H9 (cell line): ENCODE measurements at places on chromosomes 1 and 21. TPM values are rescaled to one million over a fixed set of nuclear protein-coding genes. Genes with fewer than 3 reads are reported as not detected.

GRCh38 chr1:218872928-218873327 is 300.8 kb upstream of the LYPLAL1 start:
- no peaks in the 10 kb centered on the region for H3K27me3 ChIP-seq
- DNase-seq: no peak
- no peak overlapping the region for H3K4me3 ChIP-seq

- H3K4me3 ChIP-seq: no peak overlapping the region
- H3K27me3 ChIP-seq: no peaks in the 10 kb centered on the region
- peaks cover 5% of the 10 kb centered on the region; the same call in 1 of the 2 replicates for H3K36me3 ChIP-seq
- no peaks in the 10 kb centered on the region; the same call in 1 of the 2 replicates for H3K4me1 ChIP-seq
These were observed 211.6 kb upstream of the POU3F1 start for GRCh38 chr1:38258085-38258627.

DNA sequence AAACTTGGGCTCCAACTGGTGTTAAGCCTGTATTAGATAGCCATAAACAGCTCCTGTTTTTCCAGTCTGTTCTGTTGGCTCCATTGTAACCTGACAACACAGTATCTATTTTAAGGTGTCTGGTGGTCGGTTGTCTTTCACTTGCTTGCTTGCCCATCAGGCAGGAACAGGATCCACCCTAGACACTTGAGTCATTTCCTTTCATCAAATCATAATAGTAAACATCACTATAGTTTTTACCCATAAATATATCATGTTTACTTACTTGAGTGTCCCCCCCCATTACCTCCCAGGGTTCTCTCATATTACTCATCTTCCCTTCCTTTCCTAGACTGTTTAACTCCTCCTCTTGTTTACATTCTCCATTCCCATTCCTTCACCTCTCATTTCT is 2.9 kb downstream of the DDI2 start:
- H3K27ac ChIP-seq: no peak overlapping the region
- H3K27me3 ChIP-seq: no peaks in the 10 kb centered on the region
- no peak for DNase-seq
- peaks cover 3% of the 10 kb centered on the region; the same call in 1 of the 2 replicates for H3K36me3 ChIP-seq
- H3K4me3 ChIP-seq: no peak overlapping the region
- H3K4me1 ChIP-seq: peaks cover 4% of the 10 kb centered on the region

DNA sequence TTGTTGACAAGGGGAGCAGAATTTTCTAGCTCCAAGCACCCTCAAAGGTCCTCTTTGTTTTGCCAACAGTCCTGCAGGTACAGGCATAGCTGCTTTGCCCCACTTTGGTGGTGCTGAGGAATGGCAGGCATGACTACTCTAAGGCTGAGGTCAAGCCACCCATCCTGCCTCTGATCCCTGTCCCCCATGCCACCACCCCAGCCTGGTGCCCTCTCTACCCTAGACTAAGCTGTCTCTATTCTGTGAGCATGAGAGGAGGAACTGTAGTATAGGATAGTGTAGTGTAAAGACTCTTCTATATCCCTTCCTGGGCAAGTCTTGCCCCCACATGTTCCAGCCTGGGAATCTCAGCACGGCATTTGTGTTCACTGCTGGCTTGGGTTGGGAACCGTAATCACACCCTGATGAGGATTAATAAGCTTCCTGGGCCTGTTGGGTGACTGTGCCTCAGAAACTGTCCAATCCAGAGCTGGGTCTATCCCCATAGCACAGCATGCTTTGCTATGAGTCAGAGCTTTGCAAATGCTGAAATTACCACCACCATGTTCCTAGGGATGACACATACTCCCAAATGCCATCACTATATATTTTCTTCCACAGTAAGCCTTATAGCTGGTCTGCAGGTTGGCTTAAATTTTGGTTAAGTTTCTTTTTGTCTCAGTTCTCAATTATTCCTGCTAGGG is 105.7 kb upstream of the PPP2R5A start:
- no peak overlapping the region for H3K27ac ChIP-seq
- H3K4me1 ChIP-seq: no peaks in the 10 kb centered on the region

DNA sequence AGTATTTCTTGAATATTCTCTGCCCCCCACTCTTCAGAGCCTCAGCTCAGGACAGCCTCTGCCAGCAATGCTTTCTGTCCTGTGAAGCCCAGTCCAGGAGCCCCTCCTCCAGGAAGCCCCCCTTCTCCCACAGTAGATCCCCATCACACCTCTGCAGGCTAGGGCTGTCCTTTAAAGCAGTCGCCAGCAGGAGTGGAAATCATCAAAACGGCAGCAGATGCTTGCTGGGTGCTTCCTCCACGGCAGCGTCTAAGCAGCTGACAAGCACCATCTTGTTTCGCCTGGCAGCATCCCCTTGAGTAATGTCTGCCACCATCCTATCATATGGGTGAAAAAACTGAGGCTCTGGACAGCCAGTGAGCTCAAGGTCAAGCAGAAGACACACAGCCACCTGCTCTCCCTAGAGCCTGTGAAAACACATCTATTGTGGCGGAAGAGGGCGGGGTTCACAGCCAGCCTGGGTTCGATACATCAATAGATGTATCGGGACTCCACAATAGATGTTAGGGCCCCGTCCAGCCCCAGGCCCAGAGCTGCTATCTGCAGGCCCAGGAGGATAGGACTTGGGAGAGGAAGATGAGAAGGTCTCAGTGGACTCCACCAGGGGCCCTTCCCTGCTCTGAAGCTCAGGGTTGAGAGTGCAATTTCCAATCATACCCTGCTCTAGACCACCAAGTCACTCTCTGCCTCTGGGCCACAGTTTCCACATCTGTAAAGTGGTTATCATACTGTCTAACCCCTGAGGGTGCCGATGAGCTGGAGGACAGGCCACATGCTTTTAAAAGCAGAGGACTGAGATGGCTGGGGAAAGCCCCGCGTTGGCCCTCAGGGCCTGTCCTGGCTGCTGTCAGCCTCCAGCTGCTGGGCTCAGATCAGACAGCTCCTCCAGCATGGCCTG is 17.5 kb downstream of the RUNX3 start:
- peaks cover 5% of the 10 kb centered on the region for H3K36me3 ChIP-seq
- H3K4me3 ChIP-seq: no peak overlapping the region
- no peak for DNase-seq
- H3K27ac ChIP-seq: no peak overlapping the region
- no peaks in the 10 kb centered on the region; the same call in 1 of the 2 replicates for H3K4me1 ChIP-seq

DNA sequence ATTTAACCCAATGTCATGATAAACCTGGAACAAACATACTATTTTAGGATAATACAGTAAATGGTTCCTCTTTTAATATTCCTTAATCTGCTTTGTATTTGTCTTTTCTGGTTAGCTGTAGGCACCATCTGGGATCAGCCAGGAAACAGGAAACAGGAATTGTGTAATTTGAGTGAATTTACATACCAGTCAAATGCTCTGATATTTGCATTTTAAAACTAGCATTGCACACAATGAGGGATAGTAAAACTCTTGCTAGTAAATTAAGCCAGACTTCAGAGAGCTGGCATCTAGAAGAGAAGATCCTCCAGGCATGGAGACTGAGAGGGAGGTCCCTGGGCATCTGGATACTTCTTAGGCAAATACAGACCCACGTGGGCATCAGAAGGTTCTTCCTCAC is 103.5 kb downstream of the HMCN1 start:
- no peak overlapping the region for H3K27ac ChIP-seq
- H3K4me3 ChIP-seq: no peak overlapping the region
- H3K4me1 ChIP-seq: peaks cover 5% of the 10 kb centered on the region; the same call in 1 of the 2 replicates
- no peaks in the 10 kb centered on the region for H3K27me3 ChIP-seq

DNA sequence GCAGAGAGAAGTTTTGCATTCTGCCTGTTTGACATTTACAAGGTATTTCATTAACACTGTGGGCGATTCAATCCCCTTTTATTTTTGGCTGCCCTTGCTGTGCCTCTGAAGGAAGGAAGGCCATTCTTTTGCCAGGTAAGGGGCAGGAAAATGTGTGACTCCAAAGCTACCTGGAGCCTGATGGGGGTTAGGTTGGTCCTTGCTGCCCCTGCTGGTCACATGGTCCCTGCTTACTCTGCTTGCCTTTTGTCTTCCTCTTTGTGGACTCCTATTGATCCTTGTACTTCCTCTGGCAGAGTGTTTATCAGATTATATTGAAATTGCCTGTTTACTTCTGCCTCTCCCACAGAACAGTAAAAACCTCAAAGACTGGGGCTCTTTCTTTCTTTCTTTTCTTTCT is 65.7 kb downstream of the ST6GALNAC3 start:
- no peaks in the 10 kb centered on the region for H3K27me3 ChIP-seq
- peaks cover 7% of the 10 kb centered on the region; the same call in 1 of the 2 replicates for H3K4me1 ChIP-seq
- H3K36me3 ChIP-seq: no peaks in the 10 kb centered on the region
- no peak overlapping the region for H3K27ac ChIP-seq

DNA sequence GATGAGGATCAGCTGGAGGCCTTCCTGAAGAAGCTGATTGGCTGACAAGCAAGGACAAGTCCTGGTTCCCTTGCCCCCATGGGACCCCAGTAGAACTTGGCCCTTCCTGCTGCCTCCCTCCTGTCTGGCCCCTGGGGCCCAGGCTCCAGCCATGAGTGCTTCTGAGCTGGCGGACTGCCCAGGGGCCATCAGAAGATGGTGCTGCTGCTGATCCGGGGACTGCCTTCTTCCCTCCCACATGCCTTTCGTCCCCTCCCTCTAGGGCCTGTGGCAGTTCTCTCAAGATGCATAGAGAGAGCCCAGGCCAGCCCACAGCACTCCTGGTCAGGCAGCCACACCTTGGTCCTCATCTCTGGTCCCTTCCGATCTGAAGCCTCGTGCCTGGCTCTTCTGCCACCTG is 57.9 kb upstream of the PRKACB start:
- H3K36me3 ChIP-seq: no peaks in the 10 kb centered on the region
- no peaks in the 10 kb centered on the region for H3K4me1 ChIP-seq
- DNase-seq: no peak
- H3K27me3 ChIP-seq: no peaks in the 10 kb centered on the region

DNA sequence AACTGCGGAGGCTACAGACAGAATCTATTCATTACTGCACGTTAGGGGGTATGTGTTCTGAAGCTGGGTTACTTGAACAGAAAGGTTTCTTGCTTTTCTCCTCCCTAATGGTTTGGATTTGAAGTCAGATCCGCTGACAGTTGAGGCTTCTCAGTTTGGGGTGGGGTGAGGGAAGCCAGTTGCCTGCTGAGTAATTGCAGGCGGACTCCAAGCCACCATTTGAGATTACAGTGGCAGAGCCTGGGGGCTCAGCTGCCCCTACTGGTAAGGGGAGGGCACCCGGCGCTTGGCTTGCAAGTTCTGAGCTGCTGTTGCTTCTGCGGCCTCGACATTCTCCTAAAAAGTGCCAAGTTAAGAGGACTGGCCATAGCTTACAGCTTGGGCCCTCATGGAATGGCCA is 2.0 kb downstream of the GRHL3 start:
- H3K36me3 ChIP-seq: no peaks in the 10 kb centered on the region
- H3K4me3 ChIP-seq: peak overlapping the region; percentile 49
- no peaks in the 10 kb centered on the region for H3K4me1 ChIP-seq
- peaks cover 8% of the 10 kb centered on the region; the same call in 1 of the 2 replicates for H3K27me3 ChIP-seq

DNA sequence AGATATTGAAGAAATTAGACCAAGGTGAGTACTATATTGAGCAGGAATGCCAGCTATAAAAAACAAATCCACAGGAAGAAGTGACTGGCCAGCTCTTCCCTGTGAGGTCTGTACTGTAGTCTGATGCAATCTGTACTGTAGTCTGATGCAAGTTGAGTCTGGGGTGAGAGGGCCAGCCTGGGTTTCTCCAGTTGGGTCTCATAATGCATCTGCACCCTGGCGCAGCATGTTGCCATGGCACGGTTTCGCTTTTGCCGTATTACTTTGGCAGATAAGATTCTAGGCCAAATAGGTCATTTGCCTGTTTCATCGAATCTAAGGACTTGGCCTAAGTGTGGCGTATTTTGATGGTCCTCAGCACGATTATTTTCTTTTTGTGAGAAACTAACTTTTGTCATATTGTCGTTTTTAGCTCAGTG is 24.4 kb upstream of the PGD start:
- DNase-seq: no peak
- H3K27me3 ChIP-seq: no peaks in the 10 kb centered on the region
- H3K36me3 ChIP-seq: peaks cover 31% of the 10 kb centered on the region
- no peaks in the 10 kb centered on the region for H3K4me1 ChIP-seq
- H3K27ac ChIP-seq: no peak overlapping the region

DNA sequence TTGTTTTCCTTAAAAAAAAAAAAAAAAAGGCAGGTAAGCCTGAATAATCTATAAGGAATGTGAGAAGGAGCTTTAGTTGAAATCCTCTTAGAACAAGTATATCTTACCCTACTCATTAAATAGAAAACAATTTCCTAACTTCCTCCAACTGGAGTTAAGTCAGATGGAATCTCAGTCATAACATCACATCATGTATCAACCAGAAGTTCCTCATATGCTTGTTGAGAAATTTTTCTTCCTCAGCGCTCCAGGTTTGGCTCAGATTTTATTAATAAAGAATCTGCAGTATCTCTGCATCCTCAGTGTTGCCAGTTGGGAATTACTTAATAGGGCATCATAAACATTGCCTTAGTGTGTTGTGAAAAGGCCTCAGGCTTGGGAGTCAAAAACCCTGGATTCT is 37.6 kb downstream of the DUSP10 start:
- DNase-seq: no peak
- no peaks in the 10 kb centered on the region; the same call in 1 of the 2 replicates for H3K27me3 ChIP-seq
- H3K4me3 ChIP-seq: no peak overlapping the region
- no peak overlapping the region for H3K27ac ChIP-seq
- no peaks in the 10 kb centered on the region for H3K4me1 ChIP-seq

Gene LIPI
- total RNA-seq: not detected in 2 replicates

Gene VCAM1
- total RNA-seq: 0.07 TPM in 1 of 2 replicates, not detected in the other

Gene MRPL39
- 56.1 and 58.8 TPM in 2 replicates for total RNA-seq

Gene KIF21B
- total RNA-seq: 7.0 and 7.5 TPM in 2 replicates

Gene DNALI1
- 18.0 and 18.9 TPM in 2 replicates for total RNA-seq
